ENCODE measurements at places on chromosomes 3 and 15. TPM values are rescaled to one million over a fixed set of nuclear protein-coding genes. Genes with fewer than 3 reads are reported as not detected.

Gene CLDN18
- total RNA-seq, result not detected

Gene ZBED2
- total RNA-seq, result 0.13 TPM

Gene TMEM158
- 5.4 TPM for total RNA-seq

Gene ATP13A3
- total RNA-seq, result 647 TPM

Gene PHLDB2
- total RNA-seq, result 98.7 TPM

Gene ACAN
- 21.0 TPM for total RNA-seq

Gene RASL12
- not detected for total RNA-seq

Gene KIF15
- total RNA-seq, result 11.0 TPM

All from aortic smooth muscle cell (primary cell).